ENCODE measurements at places on chromosomes 6 and 20.
A peak's percentile ranks its signal among the peaks of the same experiment; 100 is the strongest.

GRCh38 chr20:714453-714852 lies 38.9 kb upstream of the SCRT2 start:
- no peak for DNase-seq

- DNase-seq, result no peak
These were observed 176.7 kb upstream of the COL21A1 start for GRCh38 chr6:56424064-56424463.

DNA sequence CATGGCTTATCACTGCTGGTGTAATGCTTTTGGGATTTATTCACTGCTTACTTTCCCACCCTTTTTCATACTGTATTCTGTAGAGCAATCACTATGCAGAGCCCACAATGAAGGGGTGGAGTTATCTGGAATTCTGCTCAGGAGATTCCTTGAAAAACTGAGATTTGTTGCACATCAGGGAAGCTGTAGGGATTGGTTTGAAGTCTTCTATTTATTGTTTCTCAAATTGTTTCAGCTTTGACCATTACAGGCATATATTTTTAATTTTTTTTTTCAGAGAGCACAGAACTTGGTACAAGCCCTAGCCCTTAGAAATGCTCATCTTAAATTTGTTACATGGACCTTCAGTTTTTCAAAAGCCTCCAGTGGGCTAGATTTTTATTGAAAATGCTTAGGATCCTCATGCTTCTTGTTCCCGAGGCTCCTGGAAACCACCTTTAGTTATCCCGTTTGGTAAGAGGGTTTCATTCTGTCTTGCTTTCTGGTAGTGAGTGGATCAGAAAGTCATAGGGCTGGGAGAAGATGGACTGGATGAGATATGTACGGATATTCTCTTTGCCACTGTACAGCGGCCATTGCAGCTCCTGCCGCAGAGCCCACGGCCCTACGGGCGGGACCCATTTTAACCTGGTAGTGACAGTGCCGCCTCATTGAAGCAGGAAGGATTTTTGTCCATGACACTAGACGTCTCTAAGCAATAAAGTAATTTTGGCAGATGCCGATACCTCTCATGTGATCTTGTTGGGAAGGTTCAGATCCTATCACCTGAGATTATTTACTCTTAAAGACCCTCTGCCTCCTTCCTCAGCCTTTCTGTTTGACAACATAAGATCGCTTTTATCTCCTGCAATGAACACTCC lies 45.3 kb upstream of the ZNF184 start:
- DNase-seq, result no peak

GRCh38 chr6:149924933-149925252 lies 2.0 kb upstream of the RAET1G start:
- no peak for DNase-seq

- no peak for DNase-seq
These were observed 13.5 kb upstream of the NT5E start for GRCh38 chr6:85436411-85436810.

GRCh38 chr6:26388441-26388840 lies 5.5 kb downstream of the BTN2A2 start:
- peak; percentile 23 for DNase-seq

DNA sequence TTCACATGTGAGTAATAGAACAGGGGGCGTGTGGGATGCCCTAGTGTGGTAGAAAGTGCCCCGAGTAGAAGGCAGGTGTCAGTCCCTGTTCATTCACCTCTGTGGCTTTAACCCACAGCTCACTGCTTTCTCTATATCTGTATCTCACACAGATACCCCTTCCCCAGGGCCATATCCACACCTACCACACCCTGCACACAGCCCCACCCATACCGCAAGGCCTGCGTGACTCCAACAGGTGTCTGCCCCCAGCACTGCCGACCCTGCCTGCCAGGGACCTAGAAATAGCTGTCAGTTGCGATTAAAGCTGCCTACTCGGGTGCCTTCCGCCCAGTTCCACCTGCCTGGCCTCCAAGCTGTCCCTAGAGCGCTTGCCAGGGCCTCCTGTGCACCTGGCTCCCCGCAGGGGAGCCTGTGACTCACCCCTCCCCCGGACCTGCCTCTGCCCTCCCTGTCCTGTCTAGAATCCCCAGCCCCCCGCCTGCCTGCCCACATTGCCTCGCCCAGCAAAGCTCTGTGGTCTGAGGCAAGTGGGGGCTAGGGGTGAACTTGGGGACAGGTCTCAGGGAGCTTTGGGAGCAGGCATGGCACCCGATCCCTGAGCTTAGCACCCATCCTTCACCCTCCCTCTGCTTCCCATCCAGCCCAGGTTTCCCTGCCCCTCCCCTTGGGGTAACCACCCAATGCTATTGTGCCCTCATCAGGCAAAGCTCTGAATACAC lies 38.3 kb upstream of the ID1 start:
- DNase-seq, result no peak

DNA sequence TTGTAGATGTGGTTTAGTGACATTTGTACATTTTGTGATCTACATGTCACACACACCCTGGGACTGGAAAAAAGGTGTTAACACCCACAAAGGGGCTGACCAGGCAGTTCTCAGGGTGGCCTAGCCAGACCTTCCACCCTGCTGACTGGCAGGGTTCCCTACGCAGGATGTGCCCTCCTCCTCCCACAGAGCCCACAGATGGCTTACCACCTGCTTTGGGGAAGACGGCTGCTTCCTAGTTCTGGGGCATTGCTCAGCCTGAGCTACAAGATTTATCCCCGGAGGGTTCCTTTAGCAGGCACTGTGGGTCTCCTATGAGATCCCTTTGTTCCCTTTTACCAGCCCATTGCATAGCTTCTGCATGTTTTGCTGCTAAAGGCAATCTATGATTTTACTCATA lies 35.1 kb downstream of the SNAP25 start:
- no peak for DNase-seq

DNA sequence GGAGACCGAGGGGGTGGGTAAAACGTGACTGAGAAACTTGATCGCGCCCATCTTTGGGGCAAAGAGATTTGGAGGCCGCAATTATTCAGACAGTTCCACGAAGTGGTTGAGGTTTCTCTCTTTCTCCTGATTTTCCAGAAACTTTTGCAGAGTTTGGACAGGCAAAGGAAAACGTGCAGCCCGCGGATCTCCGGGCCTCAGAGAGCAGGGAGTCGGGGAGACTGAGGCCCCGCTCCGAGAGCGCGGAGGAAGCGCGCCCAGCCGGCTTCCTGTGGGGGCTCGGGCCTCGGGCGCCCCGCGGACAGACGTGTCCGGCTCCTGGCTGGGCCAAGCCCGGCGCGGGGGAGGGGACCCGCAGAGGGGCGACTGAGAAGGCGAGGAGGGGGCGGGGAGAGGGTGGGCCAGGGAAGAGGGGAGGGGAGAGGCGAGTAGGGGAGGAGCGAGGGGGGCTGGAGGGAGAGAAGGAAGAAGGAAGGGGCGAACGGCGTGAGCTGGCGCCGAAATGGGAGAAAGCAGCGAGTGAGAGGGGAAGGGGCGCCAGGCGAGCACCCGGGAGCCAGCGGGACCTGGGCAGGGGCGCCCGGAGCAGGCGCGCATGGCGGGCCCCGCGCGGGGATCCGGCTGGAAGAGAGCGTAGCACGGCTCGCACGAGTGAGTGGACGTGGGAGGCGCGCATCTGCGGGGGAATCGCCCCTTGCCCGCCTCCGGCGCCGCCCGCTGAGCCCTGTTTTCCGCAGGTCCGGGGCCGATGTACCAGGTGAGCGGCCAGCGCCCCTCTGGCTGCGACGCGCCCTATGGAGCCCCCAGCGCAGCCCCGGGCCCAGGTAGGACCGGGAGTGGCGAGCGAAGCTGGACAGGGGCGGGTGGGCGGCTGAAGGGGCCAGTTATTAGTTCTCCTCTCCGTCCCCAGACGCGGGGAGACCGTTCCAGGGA lies at the start of gene MDFI:
Gene MDFI (plus strand): TSS at position 467 of the 933 bp plus-strand sequence. CDS start 282 bp downstream, at position 749.
- peak; percentile 49 for DNase-seq

GRCh38 chr6:170163405-170164170 lies 127.3 kb downstream of the DLL1 start:
- DNase-seq, result no peak

- no peak for DNase-seq
These were observed 3.1 kb downstream of the GTSF1L start for GRCh38 chr20:43723735-43724134.
